Bronchial epithelial cell (primary cell): ENCODE measurements at places on chromosomes 4 and X.

DNA sequence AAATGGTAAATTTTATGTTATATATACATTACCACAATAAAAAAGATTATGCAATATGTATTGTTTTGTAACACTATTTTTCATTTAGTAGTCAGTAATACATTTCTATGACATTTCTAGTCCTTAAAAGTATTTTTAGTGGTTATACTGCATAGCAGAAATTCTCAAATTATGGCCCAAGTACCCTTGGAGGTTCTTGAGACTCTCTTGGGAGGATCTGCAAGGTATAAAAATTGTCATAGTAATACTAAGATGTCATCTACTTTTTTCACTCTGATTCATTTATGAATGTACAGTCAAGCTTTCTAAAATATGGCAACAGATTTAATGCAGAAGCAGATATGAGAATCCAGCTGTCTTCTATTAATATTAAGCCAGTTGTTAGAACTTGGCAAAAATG, 138.6 kb upstream of the NAP1L5 start:
- no peak for DNase-seq

DNA sequence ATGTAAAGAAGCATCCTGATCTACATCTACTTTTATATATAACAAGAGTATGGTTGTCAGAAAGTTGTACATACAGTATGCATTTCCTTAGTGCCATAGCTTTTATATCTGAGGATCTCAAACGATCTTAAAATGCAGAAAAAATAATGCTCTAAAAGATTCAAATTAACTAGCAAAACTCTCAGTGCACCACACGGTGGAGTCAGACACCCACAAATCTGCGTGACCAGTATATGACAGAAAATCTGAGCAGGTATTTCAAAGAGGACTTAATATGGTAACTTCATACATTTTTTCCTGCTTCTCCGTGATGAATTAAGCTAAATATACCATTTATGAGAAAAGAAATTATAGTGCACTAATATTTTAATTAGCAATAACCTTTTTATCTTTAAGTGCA, 803.0 kb downstream of the DMD start:
- DNase-seq: peak; percentile 0

DNA sequence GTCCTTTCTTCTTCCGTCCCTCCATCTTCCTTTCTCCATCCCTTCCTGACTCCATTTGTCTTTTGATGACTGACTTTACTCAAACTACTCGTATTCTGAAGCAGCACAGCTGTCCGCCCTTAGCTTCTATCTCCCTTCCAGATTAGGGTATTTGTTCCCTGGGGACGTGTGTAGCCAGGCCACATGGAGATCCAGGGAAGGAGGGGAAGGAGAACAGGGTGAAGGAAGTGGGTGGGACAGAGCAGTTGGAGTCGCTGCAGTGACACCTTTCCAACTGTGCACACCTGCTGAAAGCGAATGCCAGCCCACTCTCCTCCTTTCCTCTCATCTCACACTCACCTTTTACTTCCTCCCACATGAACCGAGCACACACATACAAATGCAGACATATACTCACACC, 323.8 kb downstream of the DCTD start:
- DNase-seq: no peak

GRCh38 chr4:3267576-3268394, 18.8 kb downstream of the MSANTD1 start:
- no peak for DNase-seq

DNA sequence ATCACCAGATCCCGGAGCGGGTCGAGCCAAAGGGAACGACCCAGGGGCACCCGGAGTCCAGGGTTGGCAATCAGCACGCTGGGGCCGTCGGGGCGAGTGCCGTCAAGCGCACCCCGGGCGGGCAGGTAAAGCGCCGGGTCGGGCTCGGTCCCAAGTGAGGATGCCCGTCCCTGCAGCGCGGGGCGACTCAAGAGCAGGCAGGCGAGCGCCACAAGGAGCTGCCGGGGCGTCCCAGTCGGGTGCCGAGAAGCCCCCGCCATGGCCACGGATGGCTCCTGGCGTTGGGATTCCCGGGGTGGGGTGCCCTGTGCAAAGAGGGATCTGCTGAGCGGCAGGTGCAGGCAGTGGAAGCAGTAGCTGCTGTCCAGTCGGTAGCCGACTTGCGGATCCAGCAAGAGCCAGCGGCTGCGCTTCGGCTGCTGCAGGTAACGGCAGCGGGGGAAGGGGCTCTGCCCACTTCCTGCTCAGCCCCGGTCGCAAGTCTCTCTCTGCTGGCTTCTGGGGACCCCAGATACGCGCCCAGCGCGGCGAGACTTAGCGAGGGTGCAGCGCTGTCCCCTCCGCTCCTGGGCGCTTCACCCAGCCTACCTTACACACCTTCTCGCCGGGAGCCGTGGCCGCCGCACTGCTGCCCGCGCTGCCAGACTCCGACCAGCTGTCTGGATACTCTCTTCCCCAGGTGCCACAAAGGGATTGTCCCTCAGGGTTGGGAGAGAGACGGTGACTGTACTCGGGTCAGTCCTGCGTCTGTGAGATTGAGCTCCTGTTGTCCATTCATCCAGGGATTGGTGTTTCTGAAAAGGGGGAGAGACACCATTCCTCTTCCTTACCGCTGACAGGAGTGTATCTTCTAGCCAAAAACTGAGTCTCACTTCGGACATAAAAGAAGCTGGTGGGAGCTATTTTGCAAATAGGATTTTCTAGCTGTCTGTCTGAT, at the start of gene FREM3:
FREM3 (minus strand) TSS at position 260 of the 937 bp plus-strand sequence; CDS start at position 260, 0 bp downstream.
- DNase-seq: no peak

- DNase-seq: peak; percentile 96
These were observed 94.5 kb downstream of the ANXA3 start for GRCh38 chr4:78645853-78646757.

DNA sequence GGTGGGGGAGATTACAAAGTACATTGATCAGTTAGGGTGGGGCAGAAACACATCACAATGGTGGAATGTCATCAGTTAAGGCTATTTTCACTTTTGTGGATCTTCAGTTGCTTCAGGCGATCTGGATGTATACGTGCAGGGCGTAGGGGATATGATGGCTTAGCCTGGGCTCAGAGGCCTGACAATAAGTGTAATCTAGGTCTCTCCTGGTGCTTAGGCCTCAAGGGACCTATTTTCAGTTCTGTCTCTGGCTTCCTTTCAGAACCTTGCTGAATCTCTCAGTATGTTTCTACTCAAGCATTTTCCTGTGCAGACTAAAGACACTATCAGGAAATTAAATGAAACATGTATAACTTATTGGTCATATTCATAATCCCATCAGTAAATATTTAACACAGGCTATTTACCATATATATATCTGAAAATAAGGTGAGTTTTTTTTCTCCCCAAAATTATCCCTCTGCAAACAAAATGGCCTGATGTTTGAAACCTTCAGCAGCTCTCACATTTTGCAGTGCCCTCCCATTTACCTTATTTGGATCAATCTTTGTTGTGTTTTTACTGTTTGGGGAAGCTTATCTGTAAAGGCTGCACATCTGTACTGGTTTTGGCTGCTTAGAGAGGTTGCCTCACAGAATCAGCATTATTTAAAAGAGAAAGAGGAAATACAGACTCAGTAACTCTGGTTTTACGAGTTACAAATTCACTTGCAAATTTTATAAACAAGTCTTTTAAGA, 2.3 kb upstream of the ZCCHC4 start:
- DNase-seq: no peak

GRCh38 chr4:119498527-119498926, 130.1 kb downstream of the PDE5A start:
- no peak for DNase-seq

GRCh38 chr4:147303873-147304229, 177.0 kb upstream of the EDNRA start:
- DNase-seq: no peak

DNA sequence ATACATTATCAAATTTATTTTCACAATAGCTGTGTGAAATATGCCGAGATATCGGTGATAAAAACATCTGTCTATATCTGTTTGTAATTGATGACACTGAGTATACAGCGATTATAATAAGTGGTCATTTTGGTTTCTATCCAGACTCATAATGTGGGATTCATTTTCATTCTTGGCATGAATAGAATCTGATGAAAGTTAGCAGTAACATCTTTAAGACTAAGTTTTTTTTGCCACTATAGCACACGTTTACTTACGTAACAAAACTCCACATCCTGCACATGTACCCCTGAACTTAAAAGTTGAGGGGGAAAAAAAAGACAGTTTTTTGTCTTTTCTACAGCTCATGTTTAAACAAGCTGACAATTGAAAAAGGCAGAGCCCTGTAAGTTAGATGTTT, 86.4 kb downstream of the PPA2 start:
- DNase-seq: no peak

DNA sequence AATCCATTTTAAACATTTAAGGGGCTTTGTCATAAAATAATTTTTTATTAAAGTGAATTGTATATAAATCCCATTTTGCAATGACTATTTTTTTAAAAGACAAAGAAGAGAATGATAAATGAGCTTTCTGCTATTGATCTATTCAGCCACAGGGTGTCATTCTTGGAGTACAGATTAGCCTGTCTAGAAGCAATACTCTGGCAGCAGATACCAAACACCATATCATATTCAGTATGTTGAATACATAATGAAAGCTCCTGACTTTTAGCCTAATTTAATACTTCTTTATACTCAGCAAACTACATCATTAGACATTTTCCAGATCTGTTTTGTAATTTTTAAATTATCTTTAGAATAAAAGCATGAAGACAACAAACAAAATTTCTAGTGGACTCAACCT, 496.3 kb downstream of the PDGFC start:
- DNase-seq: peak; percentile 75

GRCh38 chr4:15543537-15544247, 74.0 kb downstream of the CC2D2A start:
- no peak for DNase-seq

- peak; percentile 90 for DNase-seq
These were observed 34.7 kb upstream of the PLAC1 start for GRCh38 chrX:134692990-134693389.

DNA sequence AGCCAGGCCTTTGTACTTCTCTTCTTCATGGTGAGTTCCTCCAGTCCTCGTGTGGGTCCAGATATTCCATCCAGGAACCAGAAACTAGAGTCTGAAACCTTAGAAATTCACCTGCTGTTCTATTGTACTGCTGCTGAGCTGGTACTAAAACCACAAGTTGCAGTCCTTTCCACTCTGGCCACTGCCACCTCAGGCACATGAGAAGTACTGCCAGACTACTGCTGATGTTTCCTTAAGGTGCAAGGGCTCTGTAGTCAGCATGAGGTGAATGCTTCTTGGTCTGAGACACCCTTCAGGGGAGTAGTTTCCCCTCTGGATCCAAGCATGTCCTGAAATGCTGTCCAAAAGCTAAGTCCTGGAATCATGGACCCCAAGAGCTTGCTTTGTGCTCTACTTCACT, 399.6 kb upstream of the CT83 start:
- no peak for DNase-seq

- DNase-seq: no peak
These were observed 22.7 kb downstream of the JAKMIP1 start for GRCh38 chr4:6177587-6178197.

GRCh38 chrX:8433109-8434062, 31.2 kb upstream of the VCX3B start:
- peak; percentile 78 for DNase-seq

GRCh38 chr4:142846108-142846728, at the start of gene INPP4B:
TSS of gene INPP4B (minus strand) at chr4:142846301.
- peak; percentile 31 for DNase-seq

DNA sequence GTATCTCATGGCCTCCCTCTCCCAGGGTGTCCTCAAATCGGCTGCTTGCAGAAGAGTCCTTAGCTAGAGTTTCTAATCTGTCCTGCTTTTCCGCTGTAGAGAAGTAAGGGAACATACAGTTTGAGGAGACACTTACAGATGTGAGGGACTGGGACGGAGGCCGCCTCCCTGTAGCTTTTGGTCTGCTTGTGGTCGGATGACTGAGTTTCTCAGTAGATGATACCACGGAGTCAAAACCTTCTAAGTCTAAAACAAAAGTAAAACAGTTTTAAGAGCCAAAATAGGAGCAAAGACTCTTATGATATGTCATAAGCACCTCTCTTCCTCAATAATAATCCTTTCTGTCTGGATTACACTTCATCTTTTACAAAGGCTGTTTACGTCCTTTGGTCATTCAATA, 34.5 kb upstream of the MAP3K15 start:
- DNase-seq: no peak

DNA sequence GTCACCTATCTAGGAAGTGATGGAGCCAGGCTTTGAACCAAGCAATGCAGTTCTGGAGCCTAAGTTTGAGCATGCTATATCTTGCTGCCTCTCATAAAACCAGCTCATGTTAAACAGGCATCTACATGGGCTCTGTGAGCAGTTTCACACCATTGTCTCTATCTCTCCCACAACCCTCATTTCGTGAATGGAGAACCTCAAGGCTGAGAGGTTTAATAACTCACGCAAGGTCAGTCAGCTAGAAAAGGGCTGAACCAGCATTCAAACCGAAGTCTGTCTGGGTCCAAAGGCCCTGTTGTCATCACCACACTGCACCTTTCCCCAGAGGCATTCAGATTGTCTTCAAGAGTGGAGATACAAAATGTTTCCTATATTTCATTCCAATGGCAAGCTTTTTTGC, 369.2 kb downstream of the MID1IP1 start:
- DNase-seq: no peak

- DNase-seq: no peak
These were observed 759.2 kb downstream of the DMD start for GRCh38 chrX:32451954-32452695.

DNA sequence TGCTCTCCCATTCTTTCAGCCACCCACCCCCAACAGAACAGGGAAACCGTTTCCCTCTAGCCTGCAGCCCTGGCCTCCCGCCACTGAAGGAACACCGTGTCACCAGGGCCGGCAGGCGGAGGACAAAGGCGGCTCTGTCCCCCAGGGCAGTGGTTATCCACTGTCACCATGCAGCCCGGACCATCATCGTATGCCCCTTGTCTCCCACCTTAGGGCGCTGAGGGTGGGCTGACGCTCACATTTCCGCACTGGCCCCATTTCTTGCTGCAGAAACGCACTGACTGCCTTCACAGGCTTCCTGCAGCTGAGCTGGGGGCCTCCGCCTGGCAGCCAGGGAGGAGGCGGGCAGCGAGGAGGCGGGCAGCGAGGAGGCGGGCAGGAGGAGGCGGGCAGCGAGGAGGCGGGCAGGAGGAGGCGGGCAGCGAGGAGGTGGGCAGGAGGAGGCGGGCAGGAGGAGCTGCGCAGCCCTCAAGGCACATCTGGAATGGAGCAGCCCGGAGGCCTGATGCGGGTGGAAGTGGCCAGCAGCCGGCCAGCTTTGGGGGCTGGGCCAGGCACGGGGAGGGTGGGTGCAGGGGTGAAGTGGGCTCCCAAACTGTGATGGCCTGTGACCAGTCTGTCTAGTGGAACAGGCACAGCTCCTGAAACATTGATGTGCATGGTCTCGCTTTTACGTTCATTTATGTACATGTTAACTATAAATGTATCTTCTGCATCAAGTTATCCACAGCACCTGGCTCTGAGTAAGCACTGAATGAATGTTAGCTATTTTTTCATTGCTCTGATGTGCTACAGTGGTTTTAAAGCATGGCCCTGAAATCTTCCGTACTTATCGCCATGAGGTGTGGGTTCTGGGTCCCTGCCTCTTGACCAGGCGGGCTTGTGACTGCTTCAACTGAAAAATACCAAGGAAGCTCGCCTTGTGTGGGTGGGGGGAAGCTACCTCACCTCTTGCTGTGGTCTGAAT, 20.6 kb upstream of the KIAA0232 start:
- no peak for DNase-seq
